ENCODE measurements at places on chromosomes 1 and 21.

GRCh38 chr1:25204797-25205480 lies 27.4 kb downstream of the SYF2 start:
- DNase-seq, result no peak

GRCh38 chr1:211829343-211830054 lies 1.1 kb downstream of the LPGAT1 start:
- peak; percentile 54 for DNase-seq

DNA sequence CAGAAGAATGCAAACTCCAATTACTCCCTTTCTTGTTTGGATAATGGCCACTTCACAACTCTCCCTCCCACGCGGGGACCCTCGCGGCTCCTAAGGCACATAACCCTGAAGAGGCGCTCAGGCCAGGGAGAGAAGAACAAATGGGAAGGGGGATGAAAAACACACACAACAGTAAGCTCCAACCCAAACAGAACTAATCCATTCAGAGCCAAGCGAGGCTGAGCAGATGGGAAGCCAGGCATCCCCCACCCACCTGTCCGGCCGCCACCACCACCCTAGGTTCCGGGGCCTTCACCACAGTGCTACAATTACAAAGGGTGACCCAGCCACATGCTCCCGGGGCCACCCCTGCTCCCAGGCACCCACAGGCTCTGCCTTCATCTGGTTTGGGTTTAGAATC lies 101.5 kb downstream of the MRPL37 start:
- DNase-seq, result no peak

GRCh38 chr1:84247425-84248220 lies 53.9 kb upstream of the SAMD13 start:
- no peak for DNase-seq

DNA sequence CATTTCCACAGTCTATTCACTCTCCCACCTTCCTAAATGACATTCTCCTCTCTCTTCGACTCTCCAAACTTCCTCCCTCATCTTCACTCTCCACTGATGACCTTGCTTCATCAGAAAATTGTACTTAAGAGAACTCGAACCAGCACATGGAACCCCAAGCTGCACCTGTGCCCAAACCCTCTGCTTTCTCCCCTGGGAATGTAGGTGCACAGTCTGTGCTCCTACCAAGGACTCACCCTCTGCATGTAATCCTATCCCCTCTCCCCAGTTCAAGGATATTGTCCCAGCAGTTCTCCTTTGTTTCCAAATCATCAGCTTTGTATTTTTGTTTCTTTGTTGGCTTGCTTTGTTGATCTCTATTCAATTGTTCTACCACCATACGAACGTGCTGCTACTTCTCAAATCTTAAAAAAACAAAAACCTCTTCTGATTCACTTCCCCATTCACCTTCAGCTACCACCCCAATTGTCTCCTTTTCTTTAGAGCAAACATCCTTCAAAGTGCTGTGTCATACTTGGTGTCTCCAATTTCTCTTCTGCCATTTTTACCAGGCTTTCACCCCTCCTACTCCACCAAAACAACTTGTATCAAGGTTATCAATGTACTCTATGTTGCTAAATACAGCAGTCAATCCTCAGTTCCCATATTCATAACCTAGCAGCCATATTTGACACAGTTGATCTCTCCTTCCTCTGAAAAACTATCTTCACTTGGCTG lies 26.8 kb downstream of the RAB3B start:
- no peak for DNase-seq

- DNase-seq, result no peak
Observed at GRCh38 chr1:57966340-57966739, 542.5 kb upstream of the DAB1 start.

- peak; percentile 32 for DNase-seq
Observed at GRCh38 chr1:22778862-22779520, 68.4 kb downstream of the EPHB2 start.

- DNase-seq, result no peak
Observed at GRCh38 chr1:58441699-58442098, 104.8 kb downstream of the OMA1 start.

- no peak for DNase-seq
Observed at GRCh38 chr21:38806153-38806941, 618 bp downstream of the ETS2 start.

- DNase-seq, result no peak
Observed at GRCh38 chr1:18552631-18553030, 71.9 kb downstream of the KLHDC7A start.

DNA sequence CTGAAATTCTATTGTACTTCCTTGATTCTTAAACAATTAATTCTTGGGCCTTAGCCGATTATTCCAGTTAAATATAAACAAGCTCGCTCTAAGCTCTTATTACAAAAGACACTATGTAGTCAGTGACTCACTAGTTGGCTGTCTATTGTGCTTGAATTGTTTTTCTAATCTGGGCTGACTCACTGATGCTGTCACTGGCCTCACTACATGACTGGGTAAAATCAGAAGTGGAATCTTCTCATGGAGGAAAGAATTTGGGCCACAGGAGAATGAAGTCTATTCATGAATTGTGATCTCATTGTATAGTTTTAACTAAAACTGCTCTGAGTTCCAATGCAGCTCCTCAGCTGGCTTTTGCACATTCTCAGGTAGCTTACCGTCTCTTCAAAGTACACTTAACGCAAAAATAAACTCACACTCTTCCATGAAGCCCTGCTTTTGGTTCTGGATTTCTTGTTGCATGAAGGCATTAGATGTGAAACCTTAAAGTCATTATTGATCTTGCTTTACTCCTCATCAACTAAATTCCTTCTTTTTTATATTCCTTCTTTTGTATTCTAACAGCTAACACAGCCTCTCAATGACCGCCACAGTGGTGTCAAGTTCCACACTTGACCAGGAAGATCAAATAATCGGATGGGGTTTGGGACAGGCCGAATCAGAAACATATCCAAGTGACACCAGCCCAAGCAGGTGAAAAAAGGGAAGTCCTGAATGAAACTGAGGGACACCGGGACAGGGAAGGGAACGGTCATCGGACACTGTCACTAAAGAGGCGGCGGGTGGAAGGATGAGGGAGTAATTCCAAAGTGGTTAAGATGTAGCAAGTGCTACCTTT lies 80.9 kb upstream of the LBR start:
- DNase-seq, result no peak

GRCh38 chr1:112636056-112636455 lies 16.4 kb downstream of the CAPZA1 start:
- no peak for DNase-seq

- no peak for DNase-seq
Observed at GRCh38 chr1:46816930-46817329, 18.1 kb downstream of the CYP4B1 start.

GRCh38 chr1:112904831-112905261 lies 51.1 kb downstream of the SLC16A1 start:
- DNase-seq, result no peak

DNA sequence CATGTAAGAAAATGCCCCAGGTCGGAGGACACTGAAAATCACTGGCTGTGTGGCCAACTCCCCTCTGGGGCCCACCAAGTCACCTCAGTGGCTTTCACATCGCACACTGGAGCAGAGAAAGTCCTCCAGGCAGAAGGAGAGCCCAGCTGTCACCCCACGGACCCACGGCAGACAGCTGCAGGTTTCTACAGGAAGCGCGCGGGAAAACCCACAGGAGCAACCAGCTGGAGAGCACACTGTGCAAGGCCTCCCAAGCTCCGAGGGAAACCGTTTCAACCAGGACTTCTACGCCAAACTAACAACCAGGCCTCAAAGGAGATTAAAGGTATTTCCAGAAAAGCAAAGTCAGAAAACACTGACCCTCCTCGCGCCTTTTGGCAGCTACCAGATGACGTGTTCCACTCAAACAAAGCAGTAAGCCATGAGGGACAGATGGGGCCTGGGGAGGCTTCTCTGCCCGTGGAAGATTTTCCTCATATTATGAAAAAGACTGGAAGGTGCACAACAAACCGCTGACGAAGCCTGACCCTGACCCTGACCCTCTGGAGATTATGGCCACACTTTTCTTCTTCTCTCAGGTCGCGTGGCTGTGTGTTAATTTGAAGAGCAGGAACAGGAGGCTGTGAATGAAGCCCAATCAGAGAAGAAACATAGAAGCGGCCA lies 21.0 kb downstream of the WDR4 start:
- DNase-seq, result no peak

DNA sequence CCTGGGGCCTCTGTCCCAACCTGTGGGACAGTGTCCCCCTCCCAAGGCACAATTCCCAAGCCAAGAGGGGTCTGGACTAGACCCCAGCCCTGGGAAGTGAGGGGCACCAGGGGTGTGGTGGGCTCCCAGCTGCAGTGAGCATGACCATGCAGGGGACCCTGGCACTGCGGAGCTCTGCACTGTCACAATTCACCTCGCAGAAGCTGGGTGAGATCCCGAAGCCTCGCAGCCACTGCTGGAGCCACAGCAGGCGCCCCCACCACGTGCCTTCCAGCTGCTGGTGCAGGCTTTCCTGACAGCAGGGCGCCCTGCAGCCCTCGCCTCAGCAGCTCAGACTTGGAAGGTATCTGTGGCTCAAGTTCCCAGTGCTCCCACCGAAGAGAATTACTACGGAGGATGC lies 10.0 kb upstream of the SRARP start:
- no peak for DNase-seq

GRCh38 chr1:206769304-206769731 lies 1.3 kb upstream of the IL19 start:
- DNase-seq, result no peak

- DNase-seq, result no peak
Observed at GRCh38 chr1:31013187-31013864, 52.2 kb downstream of the PUM1 start.

DNA sequence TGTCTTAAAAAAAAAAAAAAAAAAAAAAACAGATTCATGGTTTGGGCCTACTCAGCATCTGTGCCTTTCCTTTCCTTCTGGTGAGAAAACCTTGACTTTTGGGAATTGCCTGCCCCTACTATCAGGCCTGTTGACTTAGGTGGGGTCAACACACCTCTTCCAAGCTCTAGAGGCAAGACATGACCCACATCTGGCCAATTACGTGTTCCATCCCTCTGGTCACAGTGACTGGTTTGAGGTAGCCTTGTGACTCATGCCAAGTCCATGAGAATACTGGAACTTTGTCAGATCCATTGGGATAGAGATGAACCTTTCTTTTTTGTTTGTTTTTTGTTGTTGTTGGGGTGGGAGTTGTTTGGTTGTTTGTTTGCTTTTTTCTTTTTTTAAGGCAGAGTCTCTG lies 37.3 kb upstream of the KHDRBS1 start:
- DNase-seq, result no peak

DNA sequence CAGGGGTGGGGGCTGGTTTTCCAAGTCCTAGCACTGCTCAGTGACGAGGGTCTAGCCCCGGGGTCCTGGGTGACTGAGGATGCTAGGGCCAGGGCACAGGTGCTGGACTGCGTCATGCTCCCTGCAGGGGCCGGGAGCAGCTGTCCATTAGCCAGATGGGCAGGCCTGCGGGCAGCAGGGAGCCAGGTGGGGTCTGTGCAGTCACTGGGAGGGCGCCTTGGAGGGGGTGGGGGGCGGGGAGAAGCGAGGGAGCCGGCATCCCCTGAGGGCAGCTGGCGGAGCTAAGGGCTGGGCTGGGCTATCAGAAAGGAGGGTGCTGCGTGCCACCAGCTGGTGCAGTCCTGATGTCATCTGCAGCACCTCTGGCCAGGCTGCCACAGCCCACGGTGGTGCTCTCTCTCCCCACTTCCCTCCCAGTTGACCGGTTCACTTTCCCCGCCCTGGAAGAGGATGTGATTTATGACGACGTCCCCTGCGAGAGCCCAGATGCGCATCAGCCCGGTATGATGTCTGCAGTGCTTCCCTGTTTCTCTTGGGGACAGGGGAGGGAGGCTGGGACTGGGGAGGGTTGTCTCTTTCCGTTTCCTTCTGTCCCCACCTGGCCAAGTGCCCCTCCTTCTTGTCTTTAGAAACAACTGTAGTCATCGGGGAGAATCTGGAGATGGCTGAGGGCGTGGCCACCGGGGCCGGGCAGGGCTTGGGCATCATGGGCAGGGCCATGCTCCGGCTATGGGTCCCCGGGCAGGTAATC lies 63.8 kb downstream of the ARHGEF10L start:
- DNase-seq, result no peak

DNA sequence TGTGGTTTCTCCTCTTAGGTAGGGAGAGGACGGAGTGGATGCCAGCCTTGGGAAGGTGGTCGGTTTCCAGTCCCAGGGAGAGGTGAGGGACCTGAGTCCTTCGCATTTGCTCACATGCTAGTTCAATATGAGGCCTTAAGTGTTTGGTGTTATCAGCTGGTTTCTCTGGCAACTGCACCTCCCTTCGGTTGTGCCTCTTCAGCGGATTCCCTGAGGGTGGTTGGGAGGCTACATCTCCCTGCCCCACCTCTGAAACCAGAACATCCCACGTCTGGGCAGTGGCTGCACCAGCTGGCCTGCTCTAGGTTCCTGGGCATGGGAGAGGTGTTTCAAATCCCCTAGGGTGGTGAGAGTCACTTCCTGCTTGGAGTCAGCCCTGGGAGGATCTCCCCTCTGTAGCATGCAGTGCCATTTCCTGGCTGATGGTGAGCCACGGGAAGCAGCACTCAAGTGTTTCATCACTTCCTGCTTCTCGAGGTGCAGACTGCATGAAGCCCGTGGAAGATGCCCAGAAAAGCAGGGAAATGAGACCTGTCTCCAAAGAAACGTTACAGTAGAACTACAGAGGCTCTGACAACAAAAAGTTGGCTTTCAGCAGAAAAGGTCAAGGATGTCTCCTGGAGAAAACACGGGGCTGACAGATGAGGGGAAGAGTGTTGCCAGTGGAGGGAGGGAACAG lies 4.5 kb downstream of the TMEM125 start:
- no peak for DNase-seq

- no peak for DNase-seq
Observed at GRCh38 chr1:25861316-25862286, 2.3 kb upstream of the AUNIP start.

- DNase-seq, result peak; percentile 2
Observed at GRCh38 chr1:62528015-62528414, 69.3 kb upstream of the ANGPTL3 start.

Measured in amygdala (tissue), 56 donors.